ENCODE measurements at places on chromosomes 7 and 10.

DNA sequence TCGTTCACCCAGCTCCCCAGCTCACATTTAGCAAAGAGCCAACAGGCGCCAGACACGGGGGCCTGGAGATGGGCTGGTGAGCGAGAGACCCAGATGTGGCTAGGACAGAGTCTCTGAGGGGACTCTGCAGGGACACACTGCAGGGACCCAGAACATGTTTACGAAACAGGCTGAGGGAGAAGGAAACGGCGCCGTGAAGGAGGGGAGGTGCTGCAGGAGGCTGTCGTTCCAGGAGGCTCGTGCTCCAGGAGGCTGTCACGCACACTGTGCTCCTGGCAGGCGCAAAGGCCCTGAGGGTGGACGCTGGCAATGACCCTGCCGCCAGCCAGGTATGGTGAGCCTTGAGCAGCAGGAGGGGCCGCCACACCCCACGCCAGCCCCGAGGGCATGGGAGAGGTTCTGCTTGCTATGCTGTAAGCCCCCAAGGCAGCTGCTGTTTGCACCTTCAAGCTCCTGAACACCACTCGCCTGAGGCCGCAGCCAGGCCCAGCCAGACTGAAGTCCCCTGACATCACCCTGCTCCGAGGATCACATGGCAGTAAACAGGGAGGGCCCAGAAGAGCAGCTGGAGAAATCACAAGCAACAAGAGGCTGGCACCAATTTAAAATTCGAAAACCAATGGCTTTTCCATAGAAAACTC, 27.3 kb downstream of the ADAP1 start:
- DNase-seq: no peak

GRCh38 chr7:67019562-67020390, 23.1 kb downstream of the TYW1 start:
- DNase-seq: no peak

GRCh38 chr7:97733276-97734161, 1.6 kb downstream of the TAC1 start:
- no peak for DNase-seq

- no peak for DNase-seq
Measured at GRCh38 chr7:78357709-78358108, 559.1 kb downstream of the PHTF2 start.

DNA sequence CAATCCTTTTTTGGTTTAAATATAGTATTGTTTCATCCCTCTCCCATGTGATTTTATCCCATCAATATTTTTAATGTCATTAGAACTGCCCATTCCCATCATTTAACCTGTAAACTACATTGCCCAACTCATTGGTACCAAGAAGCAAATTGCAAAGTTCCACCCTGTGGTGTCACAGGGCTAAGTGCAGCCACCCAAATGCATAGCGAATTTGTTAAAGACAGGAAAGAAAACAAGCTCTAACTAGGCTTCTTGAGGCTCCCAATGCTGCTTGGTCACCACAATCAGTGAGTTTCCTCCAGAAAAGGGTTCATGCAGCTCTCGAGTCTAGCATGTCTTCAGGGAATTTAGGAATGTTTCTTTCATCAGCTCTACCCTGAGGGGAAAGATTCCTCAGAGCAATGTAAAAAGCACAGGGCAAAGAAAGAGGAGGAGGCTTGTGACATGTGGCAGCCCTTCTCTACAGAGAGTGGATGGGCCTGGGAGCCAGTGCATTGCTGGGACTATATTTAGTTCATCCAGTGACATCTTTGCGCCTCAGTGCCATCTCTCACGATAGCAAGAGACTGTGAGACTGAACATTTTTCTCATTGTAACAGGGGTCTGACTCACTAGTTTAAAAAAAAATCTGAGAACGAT, 58.1 kb downstream of the CAV1 start:
- no peak for DNase-seq

DNA sequence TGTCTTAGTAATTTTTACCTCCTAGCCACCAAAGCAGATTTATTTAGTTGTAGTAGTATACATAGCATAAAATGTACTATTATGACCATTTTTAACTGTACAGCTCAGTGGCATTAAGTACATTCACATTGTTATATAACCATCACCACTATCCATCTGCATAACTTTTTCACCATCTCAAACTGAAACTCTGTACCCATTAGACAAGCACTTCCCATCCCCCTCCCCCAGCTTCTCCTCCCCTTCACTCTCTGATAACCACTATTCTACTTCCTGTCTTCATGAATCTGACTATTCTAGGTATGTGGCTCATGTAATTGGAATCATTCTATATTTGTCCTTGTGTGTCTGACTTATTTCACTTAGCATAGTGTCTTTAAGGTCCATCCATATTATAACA, 71.9 kb downstream of the MRPL32 start:
- DNase-seq: no peak

- no peak for DNase-seq
Measured at GRCh38 chr7:143735962-143736361, 21.5 kb downstream of the CTAGE6 start.

DNA sequence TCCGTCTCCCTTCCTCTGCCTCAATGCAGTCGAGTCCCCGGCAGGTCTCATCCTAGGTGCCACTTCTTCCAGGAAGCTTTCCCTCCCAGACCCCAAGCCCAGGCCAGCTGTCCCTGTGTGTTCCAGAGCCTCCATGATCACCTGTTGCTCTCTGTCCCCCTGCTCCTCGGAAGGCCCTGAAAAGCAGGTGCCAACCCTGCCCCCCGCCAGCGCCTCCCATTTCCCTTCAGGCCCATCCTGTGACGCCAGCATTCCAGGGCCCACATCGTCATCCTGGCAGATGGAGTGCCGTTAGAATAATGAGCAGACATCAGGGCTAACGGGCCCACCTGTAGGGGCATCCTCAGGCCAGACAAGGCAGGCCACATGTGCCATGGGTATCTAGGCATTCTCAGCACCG, 253.0 kb upstream of the PPP2R2D start:
- no peak for DNase-seq

DNA sequence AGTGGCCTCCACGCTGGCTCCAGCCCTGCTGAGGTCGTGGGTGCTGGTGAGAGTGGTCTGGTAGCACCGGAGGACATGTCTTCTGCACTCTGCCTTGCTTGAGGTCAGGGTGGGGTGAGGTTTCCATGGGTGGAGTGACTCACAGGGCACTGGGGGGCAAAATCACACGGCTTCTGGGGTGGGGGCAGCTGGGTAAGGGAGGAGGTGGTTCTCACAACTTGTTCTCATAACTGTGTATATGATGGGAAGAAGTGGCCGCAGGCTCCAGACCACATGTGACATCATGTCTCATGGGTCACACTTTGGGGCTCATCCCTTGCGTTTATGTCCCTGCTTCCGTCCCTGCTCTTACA, 884 bp upstream of the PRF1 start:
- no peak for DNase-seq

DNA sequence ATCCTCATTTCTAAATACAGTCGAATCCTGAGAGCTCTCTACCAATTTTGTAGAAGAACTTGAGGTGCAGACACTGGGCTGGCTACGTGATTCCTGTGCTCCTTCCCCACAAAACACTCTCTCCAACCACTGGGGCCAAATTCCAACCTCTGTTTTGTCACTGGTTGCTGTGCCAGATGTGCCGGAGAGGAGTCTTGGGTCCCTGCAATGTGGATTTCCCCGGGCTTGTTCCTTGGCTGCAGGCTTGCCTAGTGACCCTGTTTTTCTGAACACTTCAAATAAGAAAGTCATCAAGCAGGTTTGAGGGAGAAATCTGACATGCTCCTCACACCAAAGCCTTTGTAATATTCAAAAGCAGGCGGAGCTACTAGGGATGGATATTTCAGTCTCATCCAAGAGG, 44.4 kb upstream of the AGBL3 start:
- DNase-seq: no peak

GRCh38 chr7:132932296-132933071, 149.4 kb downstream of the CHCHD3 start:
- DNase-seq: no peak

DNA sequence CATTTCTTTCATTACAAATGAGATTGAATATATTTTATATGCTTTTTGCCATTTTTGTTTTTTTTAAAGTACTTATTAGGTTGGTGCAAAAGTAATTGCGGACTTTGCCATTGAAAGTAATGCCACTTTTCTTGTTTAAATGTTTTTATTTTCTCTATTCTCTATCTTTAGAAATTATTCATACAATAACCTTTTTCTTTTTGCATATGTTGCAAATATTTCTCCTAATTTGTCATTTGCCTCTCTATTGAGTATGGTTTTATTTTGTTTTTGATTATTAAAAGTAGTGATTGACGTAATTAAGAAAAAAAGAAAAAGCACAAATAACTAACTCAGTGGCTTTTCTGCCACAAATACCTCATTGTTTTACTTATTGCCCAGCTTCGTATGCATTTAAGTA, 172.4 kb downstream of the NPSR1 start:
- DNase-seq: no peak
